ENCODE measurements at places on chromosomes 4 and X. TPM values are rescaled to one million over a fixed set of nuclear protein-coding genes. Genes with fewer than 3 reads are reported as not detected.

NSUN7 gene
- 0.34 TPM for total RNA-seq

PHOX2B gene
- total RNA-seq, result not detected

- no peak overlapping the region for H3K4me3 ChIP-seq
- H3K4me1 ChIP-seq, result peaks cover 3% of the 10 kb centered on the region
- H3K27me3 ChIP-seq, result peaks cover 2% of the 10 kb centered on the region
Measured at GRCh38 chrX:53374222-53374820, 48.1 kb downstream of the SMC1A start.

GRCh38 chr4:8917321-8917811, 45.7 kb upstream of the HMX1 start:
- H3K4me3 ChIP-seq, result no peak overlapping the region
- no peaks in the 10 kb centered on the region for H3K27me3 ChIP-seq
- H3K27ac ChIP-seq, result no peak overlapping the region
- no peaks in the 10 kb centered on the region for H3K4me1 ChIP-seq
- no peak for DNase-seq

DNA sequence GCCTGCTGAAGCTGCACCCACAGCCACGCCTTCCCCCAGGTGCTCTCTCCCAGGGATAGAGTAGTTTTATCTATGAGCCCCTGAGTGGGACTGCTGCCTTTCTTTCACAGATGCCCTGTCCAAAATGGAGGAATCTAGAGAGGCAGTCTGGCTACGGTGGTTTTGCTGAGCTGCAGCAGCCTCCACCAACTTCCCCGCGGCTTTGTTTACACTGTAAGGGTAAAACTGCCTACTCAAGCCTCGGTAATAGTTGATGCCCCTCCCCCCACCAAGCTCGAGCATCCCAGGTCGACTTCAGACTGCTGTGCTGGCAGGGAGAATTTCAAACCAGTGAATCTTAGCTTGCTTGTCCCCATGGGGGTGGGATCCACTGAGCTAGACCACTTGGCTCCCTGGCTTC, 84.5 kb downstream of the PRKG2 start:
- H3K27me3 ChIP-seq, result no peaks in the 10 kb centered on the region
- H3K4me3 ChIP-seq, result no peak overlapping the region
- H3K27ac ChIP-seq, result no peak overlapping the region
- no peaks in the 10 kb centered on the region for H3K4me1 ChIP-seq
- no peaks in the 10 kb centered on the region for H3K36me3 ChIP-seq

DNA sequence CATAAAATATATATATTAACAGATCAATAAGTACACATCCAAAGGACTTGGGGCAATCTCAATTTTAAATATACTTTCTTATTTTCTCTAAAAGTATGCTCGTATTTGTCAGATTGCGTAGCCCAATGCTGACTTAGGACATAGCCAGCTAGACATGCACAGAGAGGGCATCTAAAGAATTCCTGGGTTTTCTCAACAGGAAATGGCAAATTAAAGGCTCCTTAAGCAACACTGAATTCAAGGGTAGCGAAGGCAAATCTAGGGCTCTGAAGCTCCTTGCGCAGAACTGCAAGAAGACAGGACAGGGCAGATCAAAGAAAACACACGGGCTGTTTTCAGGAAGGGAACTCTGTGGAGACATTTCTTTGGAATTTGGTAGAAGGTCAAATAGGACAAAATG, 94.6 kb upstream of the FTHL17 start:
- no peak overlapping the region for H3K27ac ChIP-seq
- no peaks in the 10 kb centered on the region for H3K27me3 ChIP-seq
- H3K4me1 ChIP-seq, result no peaks in the 10 kb centered on the region
- DNase-seq, result no peak

Data from activated naive CD8-positive, alpha-beta T cell treated with anti-CD3 and anti-CD28 coated beads, Interleukin-2, amount 10 ng/mL, durations not matched to agents 7 days and 5 days (primary cell).